Mesendoderm (in vitro differentiated cells): ENCODE measurements at places on chromosomes 2 and 18.

DNA sequence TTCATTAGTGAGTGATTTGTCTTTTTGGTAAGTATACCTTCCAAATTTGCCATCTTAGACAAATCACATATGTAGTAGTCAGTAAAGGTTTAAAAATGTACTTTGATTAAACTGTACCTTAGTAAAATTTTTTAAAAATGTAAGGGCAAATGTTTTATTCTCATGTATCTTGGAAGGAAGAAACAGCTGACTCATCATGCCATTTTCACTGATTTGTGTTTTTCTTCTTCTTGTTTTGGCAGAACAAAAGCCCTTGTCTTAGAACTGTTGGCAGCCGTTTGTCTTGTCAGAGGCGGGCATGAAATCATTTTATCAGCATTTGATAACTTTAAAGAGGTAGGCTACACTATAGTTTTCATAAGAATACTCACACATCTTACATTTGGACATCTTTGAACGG lies 136.5 kb downstream of the PRPF40A start:
- no peaks in the 10 kb centered on the region for H3K27me3 ChIP-seq
- H3K4me3 ChIP-seq = no peak overlapping the region
- H3K36me3 ChIP-seq = no peaks in the 10 kb centered on the region
- H3K4me1 ChIP-seq = no peaks in the 10 kb centered on the region
- H3K27ac ChIP-seq = no peak overlapping the region

DNA sequence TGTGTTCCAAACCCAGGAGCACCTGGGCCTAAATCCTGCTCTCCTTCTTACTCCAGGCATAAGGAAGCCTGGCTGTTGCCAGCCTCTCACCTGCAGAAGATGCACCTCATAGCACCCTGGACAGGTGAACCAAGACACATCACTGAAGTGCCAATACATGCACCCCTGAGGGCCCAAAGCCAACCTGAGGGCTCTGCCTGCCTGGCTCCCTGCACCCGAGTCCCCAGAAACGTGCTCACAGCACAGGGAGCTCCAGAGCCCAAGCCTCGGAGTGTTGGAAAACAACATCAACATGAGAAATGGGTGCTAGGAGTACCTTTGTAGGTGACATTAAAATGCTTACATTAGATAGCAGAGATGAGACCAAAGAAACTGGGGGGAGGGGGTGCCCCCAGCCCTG lies 96.3 kb upstream of the RAB6C start:
- H3K36me3 ChIP-seq = no peaks in the 10 kb centered on the region
- no peak overlapping the region for H3K4me3 ChIP-seq
- DNase-seq = no peak

DNA sequence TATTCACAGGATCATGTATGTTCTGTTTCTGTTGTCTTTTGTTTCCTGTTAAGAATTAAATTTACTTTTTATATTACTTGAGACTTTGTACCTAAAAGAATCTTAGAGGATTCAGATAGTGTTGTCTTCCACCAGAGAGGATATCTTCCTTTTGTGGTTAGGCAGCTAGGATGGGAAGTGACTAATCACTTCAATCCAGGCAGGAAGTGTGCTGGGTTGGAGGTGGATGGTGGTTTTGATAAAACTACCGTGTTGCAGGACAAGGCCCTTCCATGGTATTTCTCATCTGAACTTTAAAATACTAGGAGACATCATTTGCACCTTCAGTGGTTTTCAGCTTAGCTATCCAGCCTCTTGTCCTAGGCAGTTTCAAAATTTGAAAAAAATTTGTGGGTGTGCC lies 728.6 kb upstream of the CDH2 start:
- H3K27ac ChIP-seq = no peak overlapping the region
- DNase-seq = peak; percentile 60
- no peaks in the 10 kb centered on the region for H3K36me3 ChIP-seq

GRCh38 chr2:187360286-187360685 lies 87.8 kb downstream of the CALCRL start:
- no peak overlapping the region for H3K4me3 ChIP-seq
- no peaks in the 10 kb centered on the region for H3K27me3 ChIP-seq
- H3K36me3 ChIP-seq = no peaks in the 10 kb centered on the region
- no peak for DNase-seq
- no peaks in the 10 kb centered on the region for H3K4me1 ChIP-seq
